ENCODE measurements at places on chromosomes 5 and 9.

- DNase-seq, result no peak
Observed at GRCh38 chr9:26723486-26723885, 169.1 kb downstream of the CAAP1 start.

DNA sequence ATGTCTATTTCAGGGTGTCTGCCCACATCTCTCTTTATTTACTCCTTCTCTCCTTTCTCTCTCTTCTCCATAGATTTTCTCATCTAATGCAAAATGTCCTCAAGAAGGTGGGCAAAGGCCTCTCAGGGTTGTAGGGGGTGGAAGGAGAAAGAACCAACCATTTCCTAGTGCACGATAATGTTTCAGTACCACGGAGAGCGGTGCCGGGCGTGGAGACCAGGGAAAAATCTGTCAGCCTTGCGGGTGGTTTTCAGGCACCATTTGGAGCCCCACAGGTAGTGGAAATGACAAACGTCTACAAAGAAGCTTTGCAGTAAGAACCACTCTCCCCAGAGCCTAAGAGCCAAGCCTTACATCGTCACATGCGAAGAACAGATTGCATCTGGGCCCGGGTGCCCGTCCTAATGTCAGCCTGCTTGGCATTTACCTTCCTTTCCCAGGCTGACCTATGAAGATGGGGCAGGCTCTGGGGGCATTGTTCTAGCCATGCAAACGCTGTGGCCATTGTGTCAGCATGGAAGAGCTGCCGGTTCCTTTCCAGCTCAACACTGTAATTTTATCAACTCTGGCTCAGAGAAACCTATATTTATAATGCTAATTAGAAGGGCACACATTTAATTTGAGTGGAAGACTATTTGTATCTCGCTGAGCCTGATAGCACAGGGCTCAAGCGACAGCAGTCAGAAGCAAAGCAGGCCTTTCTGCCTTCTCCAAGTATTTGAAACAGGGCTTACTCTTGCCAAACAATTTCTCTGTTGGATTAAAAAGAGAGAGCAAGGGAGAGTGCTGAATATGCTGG, 430.1 kb upstream of the WWC1 start:
- DNase-seq, result no peak

DNA sequence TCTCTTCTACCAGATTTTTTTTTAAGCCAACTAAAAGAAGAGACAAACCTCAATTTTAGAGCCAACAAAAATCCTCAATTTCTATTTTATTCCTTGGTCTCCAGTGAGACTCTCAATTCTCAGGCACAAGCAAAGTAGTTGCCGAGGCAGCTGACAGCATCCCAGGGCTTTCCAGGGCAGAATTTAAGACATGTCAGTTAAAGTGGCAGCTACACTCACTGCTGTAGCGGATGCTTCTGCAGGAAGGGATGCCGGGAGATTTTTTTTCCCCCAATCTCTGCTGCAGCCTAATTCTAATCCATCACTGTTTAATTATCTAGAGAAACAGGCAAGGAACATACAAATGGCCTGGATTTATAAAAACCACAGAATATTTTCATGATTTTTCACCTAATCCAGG, 57.0 kb downstream of the TTC39B start:
- DNase-seq, result no peak

DNA sequence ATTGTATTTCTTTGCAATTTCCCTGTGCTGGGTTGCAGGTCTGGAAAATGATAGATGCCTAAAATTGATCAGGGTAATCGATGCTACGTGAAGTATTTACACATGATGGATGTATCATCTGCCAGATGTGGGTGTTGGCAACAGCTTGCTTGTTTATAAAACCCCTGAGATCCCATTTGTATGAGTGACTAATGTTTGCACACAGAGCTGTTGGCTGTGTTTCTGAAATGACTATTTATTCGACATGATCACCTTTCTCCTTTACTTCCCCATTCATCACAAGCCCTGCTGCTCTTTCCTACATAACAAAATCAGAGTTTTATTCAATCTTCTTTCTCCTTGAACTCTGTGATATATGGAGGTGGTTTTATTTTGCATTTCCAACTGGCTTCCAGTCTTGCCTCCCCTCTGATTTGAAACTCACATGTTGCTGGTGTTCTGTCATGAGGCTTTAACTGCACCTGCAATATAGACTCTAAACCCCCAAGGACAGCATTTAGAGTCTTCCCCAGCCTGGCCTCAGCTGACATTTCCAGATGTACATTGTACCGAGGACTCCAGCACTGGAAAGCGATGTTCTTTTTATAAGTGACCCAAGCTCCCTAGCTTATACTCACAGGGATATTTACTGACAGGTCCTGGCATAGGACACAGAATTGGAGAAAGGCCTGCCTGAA, 50.7 kb upstream of the SHB start:
- no peak for DNase-seq

DNA sequence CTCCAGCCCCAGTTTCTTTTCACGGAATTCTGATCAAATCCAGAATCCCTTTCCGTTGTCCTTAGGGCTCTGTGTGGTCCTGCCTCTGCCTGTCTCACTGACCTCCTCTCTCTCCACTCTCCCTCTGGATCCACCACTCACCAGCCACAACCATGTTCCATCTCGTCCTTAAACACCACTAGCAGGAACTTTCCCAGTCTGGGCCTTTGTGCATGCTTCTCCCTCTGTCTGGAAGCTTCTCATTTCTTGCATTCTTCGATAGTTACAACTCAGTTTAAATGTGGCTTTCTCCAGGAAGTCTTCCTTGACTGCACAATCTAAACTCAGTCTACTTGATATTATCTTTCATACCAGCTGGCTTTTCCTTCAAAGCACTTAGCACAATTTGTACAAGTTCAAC, 117.7 kb upstream of the MSX2 start:
- DNase-seq, result no peak

All from prostate gland (tissue), 2 donors.